COLO829 (cell line): ENCODE measurements at places on chromosomes 16 and 17.

DNA sequence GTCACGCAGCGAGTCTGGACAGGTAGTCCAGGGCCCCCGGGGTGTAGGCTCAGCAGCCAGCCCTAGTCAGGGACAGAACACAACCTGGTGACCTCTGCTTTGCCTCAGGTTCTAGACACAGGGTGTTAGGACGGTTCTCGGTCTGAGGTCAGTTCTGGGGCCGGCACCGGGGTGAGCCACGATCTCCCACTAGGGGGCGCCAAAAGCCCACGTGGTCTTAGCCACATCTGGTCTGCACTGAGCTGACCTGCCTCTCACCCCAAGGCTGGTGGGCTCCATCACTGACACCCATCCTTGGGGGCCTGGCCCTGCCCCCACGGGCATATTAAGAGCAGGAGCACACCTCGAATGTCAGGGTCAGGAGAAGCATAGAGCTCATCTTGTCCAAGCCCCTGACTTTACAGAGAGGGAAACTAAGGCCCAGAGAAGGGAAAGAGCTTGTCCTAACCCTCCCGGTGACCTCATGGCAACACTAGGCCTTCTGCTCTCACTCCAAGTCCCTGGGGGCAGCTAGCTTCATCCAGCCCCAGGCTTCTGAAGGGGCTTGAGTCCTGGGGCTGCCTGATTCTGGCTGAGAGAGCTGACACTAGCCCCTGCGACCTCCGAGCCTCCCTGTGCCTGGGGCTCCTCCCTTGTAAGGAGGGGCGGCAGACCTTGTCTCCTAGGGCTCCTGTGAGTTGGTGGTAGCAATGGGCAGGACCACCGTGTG, 9.0 kb downstream of the SLC5A10 start:
- peak; percentile 58 for DNase-seq

GRCh38 chr17:30271102-30271501, 20.6 kb downstream of the BLMH start:
- DNase-seq = no peak

DNA sequence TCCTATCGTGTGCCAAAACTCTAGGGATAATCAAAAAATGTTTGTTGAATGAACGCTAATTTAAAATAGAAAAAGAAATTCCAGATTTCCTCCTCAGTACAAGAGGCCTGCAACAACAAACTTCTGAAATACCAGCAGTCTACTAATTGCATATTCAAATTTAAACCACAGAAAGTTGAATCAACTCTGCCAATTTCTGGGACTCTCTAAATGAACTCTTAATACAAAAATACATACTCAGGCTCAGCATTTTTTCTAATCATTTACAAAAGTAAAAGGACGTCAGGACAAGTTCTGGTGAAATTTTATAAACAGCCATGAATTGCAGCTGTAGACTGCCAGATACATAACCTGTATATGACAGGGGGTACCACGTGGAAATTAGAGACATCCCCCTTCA, 49.0 kb downstream of the KANSL1 start:
- no peak for DNase-seq

- no peak for DNase-seq
Observed at GRCh38 chr16:86994215-86994614, 323.0 kb downstream of the C16orf95 start.

GRCh38 chr16:9135797-9136196, 44.4 kb downstream of the HAPSTR1 start:
- no peak for DNase-seq

- no peak for DNase-seq
Observed at GRCh38 chr17:60656499-60656898, 21.2 kb upstream of the BCAS3 start.

DNA sequence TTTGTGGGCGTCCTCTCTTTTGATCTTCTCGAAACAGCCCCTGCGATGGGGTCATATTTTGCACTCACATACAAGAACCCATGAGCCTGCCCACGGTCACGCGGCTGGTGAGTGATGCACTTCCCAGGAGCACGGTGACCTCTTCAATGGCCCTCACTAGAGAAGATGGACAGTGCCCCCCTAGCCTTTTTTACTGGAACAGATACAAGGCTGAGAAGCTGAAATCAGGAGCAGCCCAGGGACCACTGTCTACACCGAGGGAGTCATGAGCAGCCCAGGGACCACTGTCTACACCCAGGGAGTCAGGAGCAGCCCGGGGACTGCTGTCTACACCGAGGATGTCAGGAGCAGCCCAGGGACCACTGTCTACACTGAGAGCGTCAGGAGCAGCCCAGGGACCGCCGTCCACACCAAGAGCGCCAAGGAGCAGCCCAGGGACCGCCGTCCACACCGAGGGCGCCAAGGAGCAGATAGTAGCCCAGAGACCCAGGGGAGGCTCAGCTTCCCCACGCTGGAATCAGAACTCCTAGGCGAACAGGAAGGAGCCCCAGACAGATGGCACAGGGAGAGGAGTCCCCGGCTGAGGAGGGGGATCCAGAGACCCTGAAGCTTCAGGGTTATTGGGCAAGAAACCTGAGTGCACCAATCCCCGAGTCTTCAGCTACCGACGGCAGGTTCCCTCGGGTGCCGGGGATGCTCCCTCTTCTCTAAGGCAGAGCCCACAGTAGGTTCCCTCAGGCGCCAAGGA, 23.7 kb downstream of the ACSF3 start:
- no peak for DNase-seq

GRCh38 chr16:82769845-82770244, 143.1 kb downstream of the CDH13 start:
- DNase-seq = no peak

DNA sequence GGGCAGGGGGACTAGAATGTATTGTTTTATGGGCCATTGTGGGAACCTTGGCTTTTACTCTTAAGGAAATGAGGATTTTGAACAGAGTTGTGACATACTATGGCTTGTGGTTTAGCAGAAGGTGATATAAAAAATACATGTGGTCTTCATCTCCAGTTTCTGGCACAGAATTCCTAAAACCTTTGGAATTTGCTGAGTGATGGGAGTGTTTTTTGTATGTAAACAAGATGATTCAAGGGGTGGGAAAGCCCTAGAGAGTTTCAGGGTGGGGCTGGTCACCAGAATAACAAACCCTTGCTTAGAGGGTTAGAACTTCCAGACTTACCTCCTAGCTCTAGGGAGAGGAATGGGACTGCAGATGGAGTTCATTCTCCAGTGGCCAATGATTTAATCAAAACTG, 316.1 kb downstream of the PHKB start:
- no peak for DNase-seq
